ENCODE measurements at places on chromosomes 4 and X.
A peak's percentile ranks its signal among the peaks of the same experiment; 100 is the strongest.

DNA sequence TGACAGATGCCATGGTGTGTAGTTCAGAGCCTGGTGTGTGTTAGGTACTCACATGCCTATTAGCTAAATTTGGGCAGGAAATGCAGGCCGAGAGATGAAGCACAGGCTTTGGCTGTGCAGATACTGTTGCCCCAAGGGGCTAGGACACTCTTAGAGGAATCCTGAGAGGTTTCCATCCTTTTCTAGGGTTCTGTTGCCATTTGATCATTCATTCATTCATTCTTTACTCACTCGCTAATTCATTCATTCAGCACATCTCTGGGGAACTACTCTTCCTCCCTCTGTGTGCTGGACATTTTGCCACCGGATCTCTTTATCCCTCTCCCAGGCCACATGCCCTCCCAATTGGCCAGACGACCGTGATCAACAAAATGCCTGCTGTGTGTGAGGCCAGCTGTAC, 43.9 kb upstream of the NSG1 start:
- no peak for DNase-seq

- no peak for DNase-seq
These were observed 1382.7 kb downstream of the PCDH7 start for GRCh38 chr4:32102896-32103295.

- DNase-seq = no peak
These were observed 71.3 kb upstream of the SPRY1 start for GRCh38 chr4:123325241-123325681.

GRCh38 chrX:40062525-40063155, 35.1 kb downstream of the BCOR start:
- no peak for DNase-seq

DNA sequence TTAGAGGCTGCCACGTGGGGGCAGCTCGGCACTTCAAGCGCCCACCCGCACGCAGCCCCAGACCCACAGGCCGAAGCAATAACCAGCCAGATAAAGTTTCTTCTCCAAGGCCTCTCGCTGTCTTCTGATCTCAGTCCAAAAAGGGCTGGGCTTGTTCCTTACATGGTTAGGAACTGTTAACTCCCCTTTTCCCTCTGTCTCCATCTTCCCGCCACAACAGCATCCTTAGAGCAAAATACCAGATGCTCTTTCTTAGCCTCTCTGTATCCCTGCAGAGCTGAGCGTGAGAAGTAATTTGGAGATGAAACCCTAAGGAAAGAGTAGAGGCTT, 23.4 kb upstream of the KIAA1210 start:
- no peak for DNase-seq

DNA sequence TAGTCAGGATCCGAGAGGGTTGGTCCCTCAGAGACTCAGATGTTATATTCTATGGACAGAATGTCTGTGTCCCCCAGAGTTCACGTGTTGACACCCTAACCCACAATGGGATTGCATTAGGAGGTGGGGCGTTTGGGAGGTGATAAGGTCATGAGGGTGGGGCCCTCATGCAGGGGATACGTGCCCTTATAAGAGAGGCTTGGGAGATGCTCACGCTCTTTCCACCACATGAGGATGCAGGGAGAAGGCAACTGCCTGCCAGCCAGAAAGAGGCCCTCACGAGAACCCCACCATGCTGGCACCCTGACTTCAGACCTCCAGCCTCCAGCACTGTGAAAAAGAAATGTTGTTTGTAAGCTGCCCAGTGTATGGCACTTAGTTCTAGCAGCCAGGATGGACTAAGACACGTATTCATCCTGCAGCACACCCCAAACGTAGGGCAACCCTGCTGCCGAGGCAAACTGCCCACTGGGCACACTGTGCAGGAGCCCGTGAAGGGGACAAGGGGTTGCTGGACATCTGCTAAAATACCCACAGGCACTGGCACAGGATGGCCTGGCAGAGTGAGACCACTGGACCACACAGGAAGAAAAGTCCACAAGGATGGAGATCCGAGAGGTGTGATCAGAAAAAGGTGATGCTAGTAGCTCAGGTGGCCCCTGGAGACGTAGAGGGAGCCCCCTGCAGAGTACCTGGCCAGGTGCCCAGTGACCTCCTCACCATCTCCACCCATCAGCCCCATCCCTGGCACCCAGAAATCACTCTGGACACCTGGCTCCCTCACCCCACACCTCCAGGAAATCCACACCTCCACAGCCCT, 62.7 kb downstream of the HTRA3 start:
- DNase-seq = no peak

DNA sequence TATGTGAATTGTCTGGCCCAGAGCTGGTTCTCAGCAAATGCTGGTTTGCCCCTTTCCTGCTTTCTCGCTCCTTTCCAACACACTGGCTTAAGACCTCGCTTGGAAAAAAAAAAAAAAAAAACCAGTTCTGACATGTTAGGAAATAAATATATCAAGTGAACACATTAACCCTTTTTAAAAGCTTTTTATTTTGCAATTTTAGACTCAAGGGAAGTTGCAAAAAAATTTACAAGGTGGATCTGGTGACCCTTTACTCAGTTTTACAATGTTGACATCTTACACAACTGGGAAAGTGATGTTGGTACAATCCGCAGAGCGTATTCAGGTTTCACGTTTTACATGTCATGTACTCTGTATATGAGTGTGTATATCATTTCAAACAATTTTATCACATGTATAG, 100.1 kb downstream of the RTL5 start:
- DNase-seq = no peak

DNA sequence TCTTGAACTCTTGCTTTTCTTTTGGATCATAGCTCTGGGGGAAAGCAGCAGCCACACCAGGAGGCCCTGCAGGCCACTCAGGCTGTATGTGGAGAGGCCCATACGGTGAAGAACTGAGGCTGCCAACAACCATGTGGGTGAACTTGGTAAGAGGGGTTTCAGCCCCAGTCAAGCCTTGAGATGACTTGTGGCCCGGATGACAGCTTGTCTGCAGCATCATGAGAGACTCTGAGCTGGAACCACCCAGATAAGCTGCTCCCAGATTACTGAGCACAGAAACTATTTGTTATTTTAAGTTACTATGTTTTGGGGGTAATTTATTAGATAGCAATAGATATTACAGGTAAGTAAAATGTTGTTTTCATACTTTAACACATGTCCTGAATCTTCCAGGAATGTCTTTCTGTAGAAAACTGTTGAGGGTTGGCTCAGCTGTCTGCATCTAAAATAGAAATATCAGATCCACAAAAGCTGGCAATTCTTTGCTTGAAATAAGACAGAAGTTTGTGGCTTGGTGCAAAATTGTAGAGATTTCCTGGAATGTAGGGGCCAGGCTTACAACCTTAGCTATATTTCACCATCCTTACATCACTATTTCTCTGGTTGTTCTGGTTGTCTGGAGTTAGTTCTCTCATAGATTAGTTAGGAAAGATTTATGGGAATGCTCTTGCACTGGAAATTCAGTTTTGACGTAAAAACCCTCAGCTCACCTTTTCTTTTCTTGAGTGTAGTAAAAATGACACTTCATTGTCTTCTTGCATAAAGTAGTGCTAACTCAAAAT, 272.1 kb downstream of the RAPGEF2 start:
- DNase-seq = no peak

DNA sequence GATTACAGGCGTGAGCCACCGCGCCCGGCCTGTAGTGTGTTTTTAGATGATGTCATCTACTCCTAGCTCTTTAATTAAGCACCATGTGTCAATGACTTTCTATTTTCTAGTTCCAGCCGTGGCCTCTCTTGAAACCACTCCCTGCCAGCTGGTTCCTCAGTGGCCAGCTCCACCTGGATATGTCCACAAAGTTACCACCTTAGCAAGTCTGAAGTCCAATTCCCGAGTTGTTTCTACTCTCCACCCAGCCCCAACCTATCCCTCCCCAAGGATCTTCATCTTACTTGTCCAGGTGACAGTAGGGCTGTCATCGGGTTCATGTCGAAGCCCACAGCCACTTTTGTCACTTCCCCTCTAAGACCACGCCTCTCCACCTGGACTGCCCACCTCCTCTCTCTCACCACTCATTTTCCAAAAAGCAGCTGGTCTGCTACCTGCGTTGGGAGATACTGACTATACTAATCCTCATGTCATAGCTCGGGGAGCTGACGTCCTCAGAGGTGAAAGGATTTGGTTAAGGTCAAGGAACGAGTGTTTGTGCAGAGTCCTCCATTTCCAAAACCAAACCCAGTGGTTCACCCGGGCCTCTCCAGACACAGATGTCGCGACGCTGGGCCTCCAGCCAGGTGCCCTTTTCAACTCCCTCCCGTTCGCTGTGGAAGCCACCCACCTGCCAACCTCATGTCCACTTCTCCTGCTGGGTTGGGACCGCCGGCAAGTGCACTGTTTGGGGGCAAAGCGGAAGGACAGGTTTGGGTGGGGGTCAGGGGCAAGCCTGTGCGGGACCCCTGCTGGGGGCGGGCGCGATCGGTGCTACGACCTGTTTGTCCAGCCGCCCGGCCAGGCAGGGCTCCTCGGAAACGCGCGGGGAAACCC, 704 bp downstream of the FAM3A start:
- peak; percentile 7 for DNase-seq

GRCh38 chrX:30627818-30628652, 25.2 kb upstream of the GK start:
- DNase-seq = no peak

GRCh38 chr4:86935566-86935852, 698 bp downstream of the AFF1 start:
- DNase-seq = no peak

DNA sequence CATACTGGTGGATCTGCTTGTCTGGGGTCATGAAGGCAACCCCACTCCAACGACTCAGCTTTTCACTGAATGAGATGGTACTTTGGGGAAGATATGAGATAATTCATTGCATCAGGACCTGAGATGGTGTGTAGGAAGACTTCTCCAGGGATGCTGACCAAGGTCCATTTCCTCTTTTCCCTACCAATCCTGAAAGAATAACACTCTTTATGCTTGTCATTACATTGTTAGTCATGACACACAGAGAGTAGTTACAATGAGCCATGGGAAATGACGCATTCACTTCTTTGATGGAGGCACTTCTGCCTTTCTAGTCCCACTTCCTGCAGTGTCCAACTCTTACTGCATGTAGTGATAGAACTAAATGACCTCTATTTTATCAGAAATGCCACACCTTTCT, 58.6 kb downstream of the AREG start:
- DNase-seq = no peak

Measured in activated effector memory CD4-positive, alpha-beta T cell treated with Interleukin-2 at 50 U/mL for 16 hours (primary cell).